ENCODE measurements at places on chromosomes 11 and 22.
A peak's percentile ranks its signal among the peaks of the same experiment; 100 is the strongest.

- no peak for DNase-seq
Observed at GRCh38 chr11:115672999-115673411, 168.8 kb upstream of the CADM1 start.

GRCh38 chr11:27963370-27963769 is 144.6 kb downstream of the KIF18A start:
- no peak for DNase-seq

DNA sequence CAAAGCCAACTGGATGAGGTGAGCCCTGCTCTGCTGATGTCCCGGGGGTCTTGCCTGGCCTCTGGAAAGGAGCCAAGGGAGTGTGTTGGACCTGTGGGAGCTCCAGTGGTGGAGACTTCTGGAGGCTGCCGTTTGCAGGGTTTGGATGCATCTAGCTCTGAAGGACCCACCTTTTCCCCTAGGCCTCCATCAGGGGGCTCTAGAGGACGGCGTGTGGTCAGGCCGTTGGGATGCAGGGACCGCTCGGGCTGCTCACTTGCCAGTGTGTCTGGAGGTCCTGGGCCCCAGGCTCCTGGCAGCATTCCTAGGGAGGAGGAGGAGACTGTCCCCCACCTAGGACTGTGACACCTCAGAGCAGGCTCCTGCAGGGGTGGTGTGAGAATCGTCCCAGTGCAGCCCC is 58.3 kb downstream of the PRDM11 start:
- no peak for DNase-seq

DNA sequence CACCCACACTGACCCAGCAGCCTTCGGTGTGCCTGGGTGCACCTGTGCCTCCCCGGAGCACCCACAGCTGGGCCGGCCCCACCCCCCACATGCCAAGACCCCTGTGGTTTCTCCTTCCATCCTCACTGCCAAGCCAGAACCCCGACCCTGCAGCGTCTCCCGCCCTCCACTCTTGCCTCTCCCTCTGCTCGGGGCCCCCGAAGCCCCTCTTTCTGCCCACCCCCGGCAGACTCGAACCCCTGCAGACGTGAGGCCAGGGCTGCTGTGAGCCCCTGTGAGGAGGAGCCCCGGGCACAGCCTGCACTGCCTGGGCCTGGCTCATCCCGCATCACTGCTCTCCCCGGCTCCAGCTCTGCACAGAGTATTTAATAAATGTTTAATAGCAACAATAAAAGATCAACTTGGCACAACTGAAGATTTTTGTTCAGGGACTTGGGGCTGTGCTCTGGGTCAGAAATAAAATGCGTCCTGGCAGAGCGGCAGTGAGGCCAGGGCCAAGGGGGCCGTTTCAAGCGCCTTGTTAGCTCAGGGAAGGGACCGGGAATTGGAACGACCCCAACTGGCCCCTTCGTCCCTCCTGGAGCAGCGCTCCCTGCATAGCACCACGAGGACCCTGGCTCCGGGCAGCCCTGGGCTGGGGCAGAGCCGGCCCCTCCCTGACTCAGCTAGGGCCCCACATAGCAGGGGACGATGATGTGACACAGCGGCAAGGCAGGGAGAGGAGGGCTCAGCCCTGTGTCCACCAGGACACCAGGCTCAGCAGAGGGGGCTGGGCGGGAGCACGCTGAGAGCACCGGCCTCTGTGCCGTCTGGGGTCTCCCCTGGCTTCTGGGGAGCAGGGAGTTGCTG is 520.8 kb downstream of the BRD1 start:
- peak; percentile 10 for DNase-seq

GRCh38 chr11:6232899-6233298 is 1.5 kb downstream of the FHIP1B start:
- no peak for DNase-seq

- no peak for DNase-seq
Observed at GRCh38 chr11:115707180-115707905, 203.1 kb upstream of the CADM1 start.

DNA sequence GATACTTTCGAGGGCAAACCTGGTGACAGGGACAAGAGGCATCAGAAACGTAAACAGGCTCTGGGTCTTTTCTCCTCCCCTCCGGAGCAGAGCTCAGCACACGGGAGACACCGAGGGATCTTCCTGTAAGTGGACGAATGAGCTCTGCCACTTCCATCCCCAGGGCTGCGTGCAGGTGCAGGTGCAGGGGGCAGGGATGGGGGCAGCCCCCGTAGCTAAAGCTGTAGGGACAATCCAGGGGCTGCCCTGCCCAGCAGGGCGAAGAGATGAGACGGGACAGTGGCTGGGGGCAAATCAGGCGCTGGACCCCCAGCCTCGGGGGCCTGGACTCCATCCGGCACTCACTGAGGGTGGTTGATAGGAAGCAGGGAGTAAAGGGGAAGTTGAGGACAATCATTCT is 505.4 kb downstream of the BRD1 start:
- DNase-seq = no peak

GRCh38 chr11:69397732-69398131 is 83.7 kb upstream of the LINC01488 start:
- DNase-seq = no peak

DNA sequence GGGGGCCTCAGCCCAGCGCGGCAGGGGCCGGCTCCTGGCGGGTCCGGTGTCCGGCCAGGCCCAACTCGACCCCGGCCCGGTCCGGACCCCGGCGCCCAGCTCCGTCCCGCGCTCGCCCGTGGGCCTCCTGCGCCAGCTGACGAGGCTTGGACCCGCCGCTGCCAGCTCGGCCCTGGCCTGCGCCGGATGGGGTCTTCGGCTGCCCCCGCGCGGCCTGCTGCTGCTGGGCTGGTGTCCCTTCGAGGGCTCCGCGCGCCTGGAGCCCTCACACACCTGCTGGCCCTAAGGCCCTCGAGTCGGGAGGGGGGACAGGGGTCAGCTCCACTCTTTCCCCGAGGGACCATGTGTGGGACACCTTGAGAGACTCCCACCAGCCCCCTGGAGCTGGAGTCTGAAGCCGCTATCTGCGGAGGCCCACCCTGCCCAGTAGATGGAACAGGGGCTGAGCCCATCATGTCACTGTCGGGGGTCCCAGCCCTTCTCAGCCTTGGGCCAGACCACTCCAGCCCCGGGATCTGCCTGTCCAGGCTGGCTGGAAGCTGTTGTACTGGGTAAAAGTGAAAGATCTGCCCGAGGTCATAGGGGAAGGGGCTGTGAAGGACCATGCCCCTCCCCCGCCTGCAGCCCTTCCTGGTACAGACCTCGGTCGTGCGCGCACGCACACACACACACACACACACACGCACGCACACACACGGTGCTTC is 768 bp upstream of the CDKN1C start:
- DNase-seq = peak; percentile 43

DNA sequence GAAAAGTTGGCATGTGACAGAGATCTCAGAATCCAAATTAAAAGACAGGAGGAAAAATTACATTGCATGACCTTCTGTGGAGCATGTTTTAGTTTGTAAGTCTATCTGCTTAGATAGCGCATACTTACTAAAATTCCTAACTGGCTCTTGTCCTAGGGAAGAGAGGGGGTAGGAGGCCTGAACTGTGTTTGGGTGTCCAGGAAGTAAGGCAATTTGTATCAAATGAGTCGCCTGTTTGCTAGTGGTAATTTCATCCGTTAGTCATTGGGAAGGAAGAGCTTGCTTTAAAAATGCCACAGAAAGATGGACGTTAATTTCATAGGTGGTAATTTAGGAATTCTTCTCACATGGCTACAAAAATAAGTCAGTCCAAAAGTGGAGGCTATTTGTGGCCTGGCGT is 18.5 kb downstream of the GRK3 start:
- DNase-seq = no peak

- DNase-seq = no peak
Observed at GRCh38 chr11:112025707-112026106, 499 bp downstream of the DLAT start.

DNA sequence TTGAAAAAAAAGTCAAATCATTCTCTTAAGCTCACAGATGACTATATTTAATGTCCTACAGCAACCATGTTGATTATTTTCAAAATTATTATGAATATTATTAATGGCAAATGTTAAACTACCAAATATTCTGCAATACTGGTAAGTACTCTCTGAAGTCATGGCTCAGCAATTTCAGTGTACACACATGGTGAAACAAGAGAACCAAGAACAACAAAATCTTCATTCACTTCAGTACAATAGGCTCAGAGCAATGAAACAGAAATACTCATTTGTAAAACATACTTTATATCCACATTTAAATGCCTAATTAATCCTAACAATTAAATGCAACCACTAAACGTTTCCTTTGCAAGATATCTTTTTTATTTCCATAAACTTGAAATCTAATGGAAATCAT is 347.2 kb downstream of the TTC28 start:
- no peak for DNase-seq

- DNase-seq = peak; percentile 55
Observed at GRCh38 chr11:108592591-108593213, 866 bp downstream of the EXPH5 start.

DNA sequence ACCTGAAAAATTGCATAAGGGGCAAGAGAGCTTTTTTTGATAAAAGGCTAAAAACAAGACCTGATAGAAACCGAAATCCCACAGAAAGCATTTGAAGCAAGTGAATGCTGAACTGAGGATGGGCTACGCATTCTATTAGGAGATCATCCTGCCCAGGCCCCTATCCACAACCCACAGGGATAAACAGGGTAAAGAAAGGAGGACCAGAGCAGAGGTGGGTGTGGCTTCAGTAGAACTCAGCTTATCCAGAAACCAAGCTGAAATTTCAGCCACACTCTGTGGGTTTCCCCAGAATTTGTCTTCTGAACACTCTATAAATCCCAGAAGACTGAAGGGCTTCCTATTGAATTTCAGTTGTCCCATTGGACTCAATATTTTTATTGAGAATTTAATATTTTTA is 195.1 kb downstream of the ETS1 start:
- no peak for DNase-seq

DNA sequence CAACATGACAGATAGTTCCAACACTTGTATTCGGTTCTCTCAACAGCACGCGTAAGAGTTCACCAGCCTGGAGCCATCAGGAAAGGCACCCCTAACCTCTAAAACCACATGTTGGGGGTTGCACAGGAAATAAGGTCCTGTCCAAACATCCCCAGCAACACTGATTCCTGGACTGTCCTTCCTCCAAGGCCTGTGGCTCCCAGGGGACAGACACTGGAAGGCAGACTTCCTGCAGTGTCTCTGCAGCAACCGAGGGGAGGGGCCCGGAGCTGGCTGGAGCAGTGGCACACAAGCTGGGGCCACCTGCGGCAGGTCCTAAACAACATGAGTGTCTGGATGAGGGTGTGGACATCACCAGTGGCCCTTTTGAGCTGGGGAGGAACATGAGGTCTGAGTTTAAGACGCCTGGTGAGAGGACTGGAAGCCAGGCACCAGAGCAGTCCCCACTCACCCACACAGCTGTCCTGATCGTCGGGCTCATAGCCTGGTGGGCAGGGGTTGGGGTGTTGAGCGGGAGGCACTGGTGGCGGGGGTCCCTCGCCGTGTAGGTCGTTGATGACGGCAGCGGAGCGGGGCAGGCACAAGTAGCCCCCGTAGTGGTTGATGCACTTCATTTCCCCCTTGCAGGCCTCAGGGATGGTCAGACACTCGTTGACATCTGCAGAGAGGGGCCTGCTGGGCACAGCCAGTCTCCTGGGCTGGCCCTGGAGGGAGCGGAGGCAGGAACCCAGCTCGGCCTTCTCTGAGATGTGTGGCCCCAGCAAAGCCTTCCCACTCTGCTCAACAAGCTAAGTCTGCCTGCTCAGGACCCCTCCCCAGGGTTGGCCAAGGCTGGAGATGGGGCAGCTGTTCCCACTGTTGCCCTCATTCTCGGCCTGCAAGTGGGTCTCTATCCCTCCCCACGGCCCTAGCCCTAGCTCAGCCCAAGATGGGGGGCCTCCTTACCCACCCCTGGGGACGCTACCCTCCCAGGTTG is 1.6 kb downstream of the EFEMP2 start:
- DNase-seq = no peak

DNA sequence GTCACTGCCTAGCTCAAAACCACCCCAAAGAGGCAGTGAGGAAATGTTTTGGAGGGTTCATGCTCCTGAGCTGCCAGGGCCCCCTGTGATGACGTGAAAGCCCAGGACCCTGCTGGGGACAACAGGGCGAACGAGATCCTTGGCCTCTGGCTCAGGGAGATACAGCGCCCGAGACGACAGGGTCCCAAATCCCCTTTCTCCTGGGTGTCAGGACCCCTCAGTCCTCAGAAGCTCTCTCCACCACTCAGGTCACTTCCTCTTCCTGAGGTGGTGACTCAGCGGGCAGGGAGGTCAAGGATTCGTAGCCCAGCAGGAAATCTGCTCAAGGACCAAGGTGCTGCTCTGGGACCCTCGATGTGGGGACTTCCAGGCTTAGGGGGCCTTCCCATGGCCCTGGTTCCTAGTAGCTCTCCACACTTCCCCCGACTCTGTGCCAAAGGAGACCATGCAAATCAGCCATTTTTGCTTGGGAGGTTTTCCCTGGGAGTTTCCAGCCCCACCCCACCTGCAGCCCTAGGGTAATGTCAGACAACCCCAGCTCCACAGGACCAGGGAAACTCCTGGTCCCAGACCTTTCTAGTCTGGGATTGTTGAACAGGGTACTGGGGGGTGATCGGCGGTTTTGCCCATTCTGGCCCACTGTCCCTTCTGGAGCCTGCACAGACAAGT is 12.8 kb downstream of the BCL9L start:
- DNase-seq = no peak

DNA sequence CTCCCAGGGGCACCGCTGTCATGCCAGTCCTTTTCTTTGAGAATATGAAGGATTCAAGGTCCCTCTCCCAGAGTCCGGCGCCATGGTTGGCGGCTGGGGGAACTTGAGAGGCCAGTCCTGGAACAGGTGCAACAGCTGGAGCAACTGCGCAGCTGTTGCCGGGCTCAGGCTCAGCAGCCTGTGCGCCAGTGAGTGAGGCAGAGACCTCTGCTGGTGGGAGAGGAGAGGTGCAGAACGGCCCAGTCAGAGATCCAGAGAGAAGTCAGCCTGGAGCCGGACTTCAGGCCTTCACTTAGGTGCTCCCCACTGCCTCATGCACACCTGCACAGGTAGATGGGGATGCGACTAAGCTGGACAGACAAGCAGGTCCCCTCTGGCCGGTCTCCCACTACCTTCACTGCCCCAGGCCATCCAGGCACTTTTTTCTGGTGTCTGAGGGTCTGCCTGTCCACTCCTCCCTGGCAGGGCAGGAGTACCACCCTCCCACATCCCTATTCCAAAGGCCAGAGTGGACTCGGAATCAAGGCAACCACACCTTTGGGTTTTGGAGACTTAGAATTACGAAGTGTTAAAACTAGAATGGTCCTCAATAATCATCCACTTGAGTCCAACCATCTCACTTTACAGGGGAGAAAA is 4.6 kb downstream of the CHRDL2 start:
- DNase-seq = peak; percentile 68

GRCh38 chr22:35197071-35197470 is 60.2 kb upstream of the HMGXB4 start:
- DNase-seq = no peak

GRCh38 chr22:44180706-44181032 is at the start of gene PARVG:
TSS of gene PARVG (plus strand) at chr22:44180925. CDS start at chr22:44183330, 2,405 bp downstream.
- DNase-seq = peak; percentile 45

DNA sequence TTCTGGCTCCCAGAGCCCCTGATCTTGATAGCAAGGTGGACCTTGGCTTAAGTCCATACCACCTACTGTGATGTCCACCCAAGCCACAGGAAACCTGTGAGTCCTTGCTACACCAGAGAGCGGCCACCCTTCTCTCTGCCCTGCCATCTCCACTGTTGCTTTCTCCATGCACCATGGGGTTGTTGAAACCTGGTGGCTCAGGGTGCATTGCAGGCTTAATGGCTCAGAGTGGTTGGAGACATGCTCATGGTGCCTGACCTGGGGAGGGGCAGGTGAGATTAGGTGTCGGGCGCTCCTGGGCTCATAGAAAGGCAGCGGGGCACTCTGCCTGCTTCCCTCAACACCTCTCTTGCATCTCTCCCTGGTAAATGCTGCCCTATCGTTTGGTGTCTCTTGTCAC is 25.0 kb upstream of the CACNG2 start:
- no peak for DNase-seq

Measured in stimulated activated CD8-positive, alpha-beta memory T cell treated with anti-CD3 and anti-CD28 coated beads, Interleukin-4, amount 100 ng/mL, for 48 hours (primary cell).